ENCODE measurements at places on chromosomes 3 and 15.

DNA sequence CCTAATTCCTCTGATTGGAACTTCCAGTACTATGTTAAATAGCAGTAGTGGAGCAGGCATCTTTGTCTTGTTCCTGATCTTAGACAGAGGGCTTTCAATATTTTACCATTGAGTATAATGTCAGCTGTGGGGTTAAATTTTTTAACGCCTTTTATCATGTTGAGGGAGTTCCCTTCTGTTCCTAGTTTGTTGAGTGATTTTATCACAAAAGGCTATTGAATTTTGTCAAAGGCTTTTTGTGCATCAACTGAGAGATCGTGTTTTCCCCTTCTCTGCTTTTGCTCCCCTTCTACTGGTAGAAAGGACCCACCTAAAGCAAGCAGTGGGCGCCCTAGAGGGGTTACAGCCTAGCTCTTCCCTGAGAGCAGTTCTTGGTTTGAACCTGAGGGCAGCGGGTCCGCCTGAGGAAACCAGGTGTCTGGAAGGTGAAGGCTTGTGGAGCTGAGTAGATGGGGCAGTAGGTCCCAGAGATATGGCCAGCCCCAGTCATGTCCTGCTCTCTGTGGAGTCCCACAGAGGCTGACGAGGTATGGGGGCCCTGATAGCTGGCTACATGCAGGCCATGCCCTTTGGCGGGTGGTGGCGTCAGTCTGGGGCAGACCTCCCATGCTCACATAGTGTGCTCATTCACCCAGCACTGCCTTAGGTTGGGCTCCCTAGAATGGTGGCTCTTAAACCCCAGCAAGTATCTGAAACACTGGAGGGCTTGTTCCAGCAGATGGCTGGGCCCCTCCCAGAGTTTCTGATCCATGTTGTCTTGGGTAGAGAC is 11.3 kb downstream of the HDAC11 start:
- no peak for DNase-seq

GRCh38 chr15:37032091-37032775 is 68.1 kb downstream of the MEIS2 start:
- no peak for DNase-seq

DNA sequence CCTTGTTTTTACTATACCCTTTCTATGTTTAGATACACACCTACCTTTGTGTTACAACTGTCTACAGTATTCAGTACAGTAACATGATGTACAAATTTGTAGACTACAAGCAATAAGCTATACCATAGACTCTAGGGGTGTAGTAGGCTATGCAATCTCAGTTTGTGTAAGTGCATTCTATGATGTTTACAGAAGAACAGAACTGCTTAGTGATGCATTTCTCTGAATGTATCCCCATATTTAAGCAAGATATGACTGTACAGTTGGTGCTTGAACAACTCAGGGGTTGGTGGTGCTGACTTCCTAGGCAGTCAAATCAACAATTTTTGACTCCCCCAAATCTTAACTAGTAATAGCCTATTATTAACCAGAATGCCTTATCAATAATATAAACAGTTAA is 467.1 kb upstream of the TGFBR2 start:
- no peak for DNase-seq

- DNase-seq, result no peak
These were observed 81.5 kb downstream of the SLC25A26 start for GRCh38 chr3:66302288-66302687.

GRCh38 chr3:114103858-114104257 is 47.3 kb downstream of the QTRT2 start:
- no peak for DNase-seq

- no peak for DNase-seq
These were observed 48.3 kb downstream of the PRTG start for GRCh38 chr15:55694652-55695150.

DNA sequence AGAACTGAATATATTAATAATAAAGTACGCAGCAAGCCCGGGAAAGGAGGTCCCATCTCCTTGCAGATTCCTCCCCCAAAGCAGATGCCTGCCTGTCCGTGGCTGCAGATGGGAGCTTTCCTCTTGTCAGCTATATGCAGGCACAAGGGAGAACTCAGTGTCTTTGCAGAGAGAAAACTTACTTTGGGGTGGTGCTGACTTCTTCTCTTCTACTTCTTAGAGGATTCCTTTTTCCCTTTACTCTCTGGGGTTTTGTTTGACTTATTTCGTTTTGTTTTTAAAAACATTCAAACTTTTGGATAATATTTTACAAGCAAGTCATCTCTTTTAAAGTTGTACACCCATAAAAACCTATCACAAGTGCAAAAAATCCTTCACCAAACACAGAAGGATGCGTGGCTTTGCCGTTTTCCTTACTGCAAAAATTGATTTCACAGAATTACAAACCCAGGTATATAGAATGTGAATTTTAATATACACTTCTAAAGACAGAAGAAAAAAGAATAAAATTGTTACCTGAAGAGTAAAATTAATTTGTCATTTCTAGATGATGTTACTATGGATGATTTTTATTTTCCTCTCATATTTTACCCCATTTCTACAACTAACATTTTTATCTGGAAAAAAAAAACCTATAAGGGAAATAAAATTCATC is 65.3 kb upstream of the IGF1R start:
- no peak for DNase-seq

GRCh38 chr3:14240366-14240765 is 61.7 kb downstream of the LSM3 start:
- DNase-seq, result no peak

GRCh38 chr15:69092159-69092558 is 68.3 kb upstream of the GLCE start:
- no peak for DNase-seq

- no peak for DNase-seq
These were observed 82.8 kb downstream of the EBLN2 start for GRCh38 chr3:73144276-73144675.

- DNase-seq, result no peak
These were observed 10.6 kb downstream of the ARNT2 start for GRCh38 chr15:80414546-80415357.

GRCh38 chr3:14566812-14567211 is 26.7 kb upstream of the GRIP2 start:
- no peak for DNase-seq

DNA sequence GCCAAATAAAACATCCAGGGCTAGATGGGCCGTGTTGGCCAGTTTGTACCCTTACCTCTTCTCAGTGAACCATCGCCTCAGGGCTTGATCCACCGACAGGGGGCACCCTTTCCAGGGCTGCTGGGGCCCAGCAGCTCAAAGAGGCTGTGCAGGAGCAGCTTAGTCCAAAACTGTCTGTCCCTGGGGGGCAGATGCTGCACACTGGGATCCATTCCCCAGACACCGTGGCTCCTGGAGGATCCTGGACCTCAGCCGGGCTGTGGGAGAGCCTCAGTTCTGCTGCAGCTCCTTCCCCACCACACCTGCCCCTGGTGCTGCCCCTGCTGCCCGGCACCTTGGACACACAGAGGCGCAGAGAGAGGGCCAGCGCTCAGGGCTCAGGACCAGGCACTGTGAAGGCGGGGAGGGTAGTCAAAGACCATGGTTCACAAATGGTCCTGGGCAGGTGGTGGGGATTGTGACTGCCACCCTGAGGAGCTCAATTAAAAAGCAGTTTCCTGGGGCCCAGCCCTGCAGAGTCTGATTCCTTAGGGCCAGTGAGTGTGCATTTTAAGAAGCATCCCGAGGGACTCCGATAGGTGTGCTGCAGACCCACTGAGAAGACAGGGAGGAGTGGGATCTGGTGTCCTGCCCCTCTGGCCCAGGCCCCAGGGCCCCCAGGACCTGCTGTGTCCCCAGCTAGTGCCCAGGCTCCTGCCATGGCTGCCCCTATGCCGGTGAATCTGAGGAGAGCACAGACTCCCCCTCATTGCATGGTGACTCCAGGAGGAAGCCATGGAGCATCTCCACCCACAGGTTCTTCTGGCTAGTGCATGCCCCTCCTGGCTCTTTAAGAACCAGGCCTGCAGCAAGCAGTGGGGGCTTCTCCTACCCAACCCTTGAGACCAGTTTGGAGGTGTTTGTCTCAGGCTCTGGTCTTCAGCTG is 86.5 kb upstream of the PRR20G start:
- peak; percentile 25 for DNase-seq

GRCh38 chr15:66815318-66815717 is 113.3 kb downstream of the SMAD6 start:
- peak; percentile 65 for DNase-seq

DNA sequence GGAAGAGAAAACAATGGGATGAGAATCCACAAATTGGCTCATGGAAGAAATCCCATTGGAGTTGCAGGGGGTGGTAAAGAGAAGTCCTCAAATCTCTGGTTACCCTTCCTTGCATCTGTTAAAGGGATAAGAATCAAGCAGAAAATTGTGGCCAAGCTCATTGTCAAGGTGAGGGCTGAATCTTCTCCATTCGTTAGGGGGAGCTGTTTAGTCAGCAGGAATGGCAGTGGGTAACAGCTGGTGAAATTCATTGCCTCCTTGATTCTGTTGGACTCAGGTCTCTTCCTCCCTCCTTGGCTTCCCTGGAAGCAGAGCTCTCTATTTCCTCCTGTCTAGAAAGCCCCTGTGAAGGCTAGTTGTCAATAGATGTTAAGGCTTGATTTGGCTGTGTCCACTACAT is 343.1 kb upstream of the SEMA6D start:
- DNase-seq, result peak; percentile 43

GRCh38 chr3:71629289-71629688 is 45.8 kb upstream of the FOXP1 start:
- peak; percentile 28 for DNase-seq

DNA sequence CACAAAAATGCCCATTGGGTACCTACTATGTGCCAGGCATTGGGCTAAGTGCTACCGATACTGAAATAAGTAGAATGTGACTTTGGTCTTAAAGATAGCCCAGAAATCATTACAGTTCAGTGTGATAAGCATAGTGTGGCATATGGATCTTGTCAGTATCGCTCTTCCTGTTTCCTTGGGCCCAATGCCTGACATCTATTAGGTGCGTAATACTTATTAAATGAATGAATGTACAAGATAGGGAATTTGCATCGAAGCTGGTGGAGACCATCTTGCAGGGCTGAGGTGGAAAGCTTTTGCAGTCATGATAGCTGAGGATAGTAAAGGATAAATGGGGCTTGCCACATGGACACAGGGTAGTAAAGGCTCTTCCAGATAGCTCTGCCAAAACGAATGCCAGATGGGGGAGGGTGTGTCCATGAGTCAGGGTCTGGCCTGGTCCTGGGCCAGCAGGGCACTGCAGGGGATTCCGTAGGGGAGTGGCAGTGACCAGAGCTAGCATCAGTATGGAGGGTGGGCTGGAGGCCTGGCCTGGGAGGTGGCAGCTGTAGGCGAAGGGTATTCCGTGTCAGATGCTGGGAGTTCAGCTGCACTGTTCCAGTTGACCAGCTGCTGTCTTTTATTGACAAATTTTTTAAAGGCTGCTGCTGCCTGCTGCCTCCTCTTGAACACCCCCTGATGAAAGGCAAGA is 23.5 kb downstream of the TSEN2 start:
- DNase-seq, result peak; percentile 43

DNA sequence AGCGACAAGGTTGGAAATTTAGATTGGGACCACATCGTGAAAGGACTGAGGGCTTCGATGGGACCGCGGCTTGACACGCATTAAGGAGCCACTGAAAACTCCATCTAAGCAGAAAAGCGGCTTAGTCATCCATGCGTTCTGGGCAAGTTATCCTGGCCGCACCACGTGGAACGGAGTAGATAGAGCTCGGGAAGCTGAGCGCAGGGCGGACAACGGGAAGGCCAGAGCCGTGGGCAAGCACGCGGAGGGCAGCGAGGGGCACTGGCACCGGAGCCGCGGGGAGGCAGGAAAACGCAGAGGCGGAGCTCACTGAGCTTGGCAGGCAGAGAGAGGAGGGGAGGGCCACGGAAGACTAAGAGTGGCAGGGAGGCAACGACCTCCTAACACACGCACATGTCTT is 61.3 kb upstream of the VGLL4 start:
- DNase-seq, result no peak

- DNase-seq, result peak; percentile 17
These were observed 232.6 kb upstream of the CHRM5 start for GRCh38 chr15:33735637-33736247.

DNA sequence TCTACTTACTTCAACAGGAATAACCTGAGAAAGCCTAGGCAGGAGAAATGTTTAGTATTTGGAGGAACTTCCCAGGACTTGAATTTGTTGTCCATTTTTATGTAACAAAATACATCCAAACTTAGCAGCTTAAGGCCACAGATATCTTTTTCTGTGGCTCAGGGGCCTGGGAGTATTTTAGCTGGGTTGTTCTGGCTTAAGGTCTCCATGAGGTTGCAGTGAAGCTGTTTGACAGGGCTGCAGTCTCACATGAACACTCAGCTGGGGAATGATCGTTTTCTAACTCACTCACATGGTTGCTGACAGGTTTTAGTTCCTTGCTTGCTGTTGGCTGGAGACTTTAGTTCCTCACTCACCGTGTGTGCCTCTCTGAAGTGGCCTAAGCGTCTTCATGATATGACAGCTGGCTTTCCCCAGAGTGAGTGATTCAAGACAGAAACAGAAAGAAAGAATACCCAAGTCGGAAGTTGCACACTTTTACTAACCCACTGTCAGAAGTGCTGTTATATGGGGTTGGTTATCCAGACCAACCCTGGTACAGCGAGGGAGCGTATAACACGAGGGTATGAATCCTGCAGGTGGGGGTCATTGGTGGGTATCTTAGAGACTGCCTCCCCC is 229.7 kb upstream of the TBL1XR1 start:
- DNase-seq, result no peak

DNA sequence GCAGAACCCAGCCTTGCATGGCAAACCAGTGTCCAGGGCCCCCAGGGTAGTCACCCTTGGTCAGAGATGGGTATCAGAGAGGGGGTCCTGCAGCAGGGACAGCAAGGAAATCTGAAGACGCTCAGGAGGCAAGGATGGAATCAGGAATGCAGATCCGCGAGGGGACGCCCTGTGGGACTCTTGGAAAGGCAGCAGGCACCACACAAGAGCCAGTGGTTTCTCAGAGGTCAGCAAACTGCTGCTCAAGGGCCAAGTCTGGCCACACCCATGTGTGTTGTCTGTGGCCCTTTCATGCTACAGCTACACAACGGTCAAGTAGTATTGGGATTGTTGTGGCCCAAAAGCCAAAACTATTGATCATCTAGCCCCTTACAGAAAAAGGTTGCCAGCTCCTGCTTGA is 69.7 kb downstream of the ST8SIA2 start:
- DNase-seq, result no peak

DNA sequence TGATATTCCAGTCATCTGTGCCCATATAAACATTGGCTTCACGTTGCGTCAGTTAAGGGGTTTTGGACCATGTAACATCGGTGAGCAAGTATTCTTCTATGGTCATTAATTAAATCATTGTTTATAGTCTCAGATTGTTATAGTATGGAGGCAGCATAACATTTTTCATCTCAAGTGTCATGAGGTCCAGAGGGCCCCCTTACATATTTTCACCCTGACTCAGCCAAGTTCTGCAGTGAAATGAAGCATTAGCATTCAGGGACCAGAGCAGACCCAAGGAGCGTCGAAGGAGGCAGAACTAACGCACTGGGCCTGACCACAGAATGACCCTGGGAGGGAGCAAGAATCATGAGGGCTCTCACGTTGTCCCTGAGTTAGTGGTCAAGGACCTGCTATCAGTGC is 171.5 kb downstream of the LRTM1 start:
- DNase-seq, result peak; percentile 54

DNA sequence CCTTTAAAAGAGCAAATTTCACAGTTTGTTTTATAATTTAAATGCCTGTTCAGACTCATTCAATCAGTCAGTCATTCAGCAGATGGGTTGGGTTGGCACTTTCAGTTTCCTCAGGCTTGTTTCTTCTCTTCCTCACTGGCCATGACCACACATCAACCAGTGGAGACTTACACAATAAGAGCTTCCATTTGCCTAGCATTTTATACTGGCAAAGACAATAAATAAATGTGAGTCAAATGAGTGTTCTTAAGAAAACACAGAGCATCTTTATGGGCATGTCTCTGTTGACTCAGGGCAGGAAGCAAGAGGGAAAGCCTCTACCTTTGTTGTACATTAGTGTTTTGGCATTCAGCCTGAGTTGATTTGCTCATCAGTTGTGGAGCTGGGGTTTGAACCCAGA is 122.6 kb downstream of the EPHB1 start:
- DNase-seq, result no peak

All from AG08396 (cell line).